Activated gamma-delta T cell treated with anti-CD3 and anti-CD28 coated beads, Interleukin-2, amount 50 U/mL, for 16 hours (primary cell): ENCODE measurements at places on chromosomes 7 and 10.

DNA sequence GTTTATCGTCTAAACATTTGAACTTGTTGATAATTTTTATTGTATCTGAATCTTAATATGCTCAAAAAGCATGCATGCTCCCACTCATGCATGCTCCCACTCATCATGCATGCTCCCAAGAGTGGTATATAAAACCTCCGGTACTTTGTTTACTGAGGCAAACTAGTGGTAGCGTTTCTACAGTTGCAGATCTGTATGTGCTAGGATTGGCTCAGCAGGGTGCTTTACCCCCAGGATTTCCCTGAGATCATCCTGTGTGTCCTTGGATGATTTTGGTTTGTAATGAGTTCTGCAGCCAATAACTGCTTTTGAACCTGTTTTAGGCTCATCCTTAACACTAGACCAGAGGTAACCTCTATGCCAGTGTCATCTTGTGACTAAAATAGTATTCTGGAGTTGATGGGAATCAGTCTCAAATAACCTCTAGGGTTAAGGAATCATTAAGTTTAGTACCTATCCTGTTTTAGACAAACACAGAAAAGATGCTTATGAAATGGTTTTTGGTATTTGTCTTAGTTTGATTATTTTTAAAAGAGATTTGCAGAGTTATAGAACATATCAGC is 40.4 kb downstream of the PHTF2 start:
- DNase-seq, result no peak

- no peak for DNase-seq
Observed at GRCh38 chr7:50695026-50695425, 87.7 kb downstream of the GRB10 start.

- DNase-seq, result no peak
Observed at GRCh38 chr10:111435871-111436270, 359.0 kb downstream of the ADRA2A start.

DNA sequence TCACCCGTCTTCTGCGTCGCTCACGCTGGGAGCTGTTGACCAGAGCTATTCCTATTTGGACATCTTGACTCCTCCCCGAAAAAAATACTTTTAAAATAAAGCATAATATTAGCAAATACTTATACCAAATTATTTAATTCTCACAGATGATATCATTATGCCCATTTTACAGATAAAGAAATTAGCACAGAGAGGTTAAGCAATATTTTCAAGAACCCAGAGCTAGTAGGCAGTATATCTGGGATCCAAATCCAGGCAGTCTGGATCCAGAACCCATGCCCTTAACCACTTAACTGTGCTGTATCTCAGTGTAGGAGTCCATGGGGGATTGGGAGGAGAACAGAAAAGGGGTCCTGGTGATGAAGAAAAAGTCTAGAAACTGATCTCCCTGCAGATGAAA is 6.1 kb downstream of the IQUB start:
- no peak for DNase-seq

DNA sequence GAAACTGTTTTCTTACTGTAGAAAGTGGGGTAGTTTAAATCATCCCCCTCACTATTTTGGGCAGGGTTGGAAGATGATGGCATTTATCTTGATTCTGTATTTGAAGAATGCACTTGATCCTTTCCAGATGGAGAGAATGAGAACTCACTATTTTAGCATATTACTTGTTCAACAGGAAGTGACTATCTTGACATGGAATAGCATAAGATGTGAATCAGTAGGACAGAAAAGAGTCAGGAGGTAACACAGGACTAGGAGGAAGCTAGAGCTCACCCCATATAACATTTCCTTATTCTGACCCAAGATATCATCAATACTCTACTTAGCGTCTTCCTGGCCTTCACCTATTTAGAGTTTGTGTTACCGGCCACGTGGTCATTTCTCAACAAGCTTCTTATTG is 400.2 kb downstream of the PHTF2 start:
- DNase-seq, result no peak

DNA sequence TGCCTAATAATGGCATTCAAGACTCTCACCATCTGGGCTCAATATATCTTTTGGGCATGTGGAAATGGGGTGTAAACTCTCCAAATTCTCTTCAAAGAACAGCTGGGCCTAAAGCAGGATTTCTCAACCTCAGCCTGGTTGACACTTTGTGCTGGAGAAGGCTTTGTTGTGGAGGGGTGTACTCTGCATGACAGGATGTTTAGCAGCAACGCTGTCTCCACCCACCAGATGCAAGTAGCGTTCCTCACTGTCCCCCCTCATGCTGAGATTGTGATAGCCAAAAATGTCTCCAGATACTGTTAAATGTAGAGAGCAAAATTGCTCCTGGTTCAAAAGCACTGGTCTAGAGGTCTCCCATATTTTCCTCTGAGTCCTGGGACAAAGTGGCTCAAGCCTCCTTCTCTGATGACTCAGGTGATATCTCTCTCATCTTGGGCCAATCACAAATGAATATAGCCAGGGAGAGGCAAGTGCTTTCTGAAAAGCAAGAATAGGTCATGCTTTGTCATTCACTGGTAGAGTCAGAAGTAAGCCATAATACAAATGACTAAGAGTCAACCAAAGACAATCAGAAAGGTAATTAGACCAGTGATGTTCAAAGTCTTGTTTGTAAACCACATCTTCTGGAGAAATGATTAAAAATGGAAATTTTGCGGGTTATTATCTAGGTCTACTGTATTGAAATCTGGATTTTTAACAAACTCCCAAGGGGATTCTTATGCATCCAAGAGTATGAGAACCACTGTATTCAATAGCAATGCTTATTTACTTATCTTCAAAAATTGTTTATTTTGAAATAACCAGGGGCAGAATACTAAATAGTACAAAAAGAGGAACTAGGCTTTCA is 330.8 kb downstream of the PTEN start:
- peak; percentile 22 for DNase-seq

- no peak for DNase-seq
Observed at GRCh38 chr10:53957401-53957800, 843.6 kb downstream of the PCDH15 start.

DNA sequence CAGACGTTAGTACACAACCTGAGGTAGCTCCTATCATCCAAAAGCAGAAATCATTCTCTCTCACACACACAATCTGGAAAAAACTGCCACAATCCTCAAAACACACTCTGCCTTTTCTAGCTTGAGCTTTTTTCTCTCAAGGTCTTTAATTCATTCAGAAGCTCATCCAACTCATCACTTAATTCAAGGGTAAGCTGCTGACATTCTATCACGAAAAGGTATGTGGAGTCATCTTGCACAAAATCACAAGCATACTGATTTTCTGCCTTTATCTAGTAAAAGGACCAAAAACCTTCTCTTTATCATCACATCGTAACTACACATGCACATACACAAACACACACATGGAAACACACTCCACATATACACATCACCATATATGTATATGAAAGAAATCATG is 32.0 kb downstream of the DOCK4 start:
- DNase-seq, result no peak

GRCh38 chr10:86357676-86358075 is 8.9 kb downstream of the GRID1 start:
- DNase-seq, result no peak

DNA sequence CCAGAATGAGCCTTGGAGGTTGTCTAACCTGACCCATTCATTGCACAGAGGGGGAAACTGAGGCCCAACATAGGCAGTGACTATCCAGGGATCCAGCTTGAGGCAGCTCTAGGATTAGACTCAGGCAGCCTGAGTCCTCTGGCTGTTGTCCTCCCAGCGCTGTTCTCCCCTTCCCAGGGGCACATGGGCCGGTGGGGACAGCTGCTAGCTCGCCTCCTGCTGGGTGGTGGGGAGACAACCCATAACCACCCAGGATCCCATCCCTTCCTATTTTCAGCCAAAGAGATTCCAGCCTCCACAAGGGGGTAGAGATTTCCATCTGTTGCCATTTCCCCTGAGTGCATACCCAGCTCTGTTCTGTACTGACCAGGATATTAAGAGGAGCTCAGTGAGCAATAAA is 145.1 kb upstream of the GPR26 start:
- DNase-seq, result no peak
